ENCODE measurements at places on chromosomes 2 and 18. TPM values are rescaled to one million over a fixed set of nuclear protein-coding genes. Genes with fewer than 3 reads are reported as not detected.
A peak's percentile ranks its signal among the peaks of the same experiment; 100 is the strongest.

DNA sequence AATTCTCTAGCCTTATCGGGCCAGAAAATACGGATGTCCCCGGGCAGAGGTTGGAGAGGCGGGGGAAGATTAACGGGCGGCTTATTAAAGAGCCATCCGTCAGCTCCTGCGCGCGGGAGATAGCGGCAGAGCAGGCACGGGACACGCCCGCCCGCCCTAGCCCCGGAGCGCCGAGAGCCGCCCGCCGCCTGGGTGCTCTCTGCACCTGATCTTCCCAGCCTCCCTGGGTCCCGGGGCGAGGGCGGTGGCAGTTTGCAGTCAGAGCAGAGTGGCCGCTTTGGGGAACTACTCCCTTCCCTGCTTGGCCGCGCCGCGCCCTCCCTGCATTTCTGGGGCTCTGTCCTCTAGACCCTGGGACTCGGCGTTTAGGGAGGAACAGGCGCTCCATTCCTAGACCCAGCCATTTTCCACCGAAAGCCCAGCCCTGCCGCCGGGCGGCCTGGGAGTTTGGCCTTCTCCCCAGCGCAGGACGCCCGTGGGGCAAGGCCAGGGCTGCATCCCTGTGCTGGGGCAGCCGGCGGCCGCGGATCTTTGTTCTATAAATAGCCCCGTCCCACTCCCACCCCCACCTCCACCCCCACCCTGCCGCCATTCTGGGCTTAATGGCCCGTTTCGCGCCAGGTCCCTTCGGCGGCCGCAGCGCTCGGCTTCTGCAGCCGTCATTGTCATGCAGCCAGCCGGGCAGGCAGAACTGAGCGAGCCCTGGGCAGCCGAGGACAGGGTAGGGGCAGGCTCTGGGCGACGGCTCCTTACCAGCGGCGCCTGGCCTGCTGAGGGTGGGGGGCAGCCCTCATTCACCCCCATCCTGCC is 6.6 kb downstream of the GAD1 start:
- no peak for DNase-seq

GRCh38 chr2:229410264-229410663 is 139.2 kb upstream of the PID1 start:
- DNase-seq, result no peak

DNA sequence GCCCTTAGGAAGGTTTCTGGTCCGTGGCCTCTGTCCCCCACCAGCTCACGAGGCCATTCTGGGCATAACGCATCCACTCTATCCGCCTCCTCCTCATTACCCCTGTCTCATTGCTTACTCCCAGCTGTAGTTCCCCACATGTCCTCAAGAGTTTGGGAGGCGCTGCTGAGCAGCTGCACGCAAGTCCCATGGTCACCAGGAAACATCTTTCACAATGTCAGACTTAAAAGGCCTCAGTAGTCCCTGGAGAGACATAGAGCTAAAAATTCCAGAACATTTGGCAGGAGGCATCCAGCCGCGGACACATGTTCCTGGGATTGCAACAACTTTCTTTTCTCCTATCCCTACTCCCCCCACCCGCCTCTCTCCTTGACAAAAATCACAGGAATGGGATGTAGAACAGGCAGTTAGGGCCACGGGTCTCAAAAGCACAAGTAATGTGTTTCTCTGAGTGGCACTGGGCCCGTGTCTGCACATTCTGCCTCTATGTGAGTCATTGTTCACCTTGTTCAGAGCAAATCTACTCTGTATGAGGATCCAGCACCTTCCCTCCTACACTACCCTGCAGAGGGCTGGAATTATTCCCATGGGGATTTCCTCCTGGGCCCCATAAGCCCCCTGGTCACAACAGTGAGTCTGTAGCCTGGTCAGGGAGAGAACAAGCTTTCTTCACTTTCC is 8.1 kb downstream of the LBH start:
- DNase-seq, result peak; percentile 83

- no peak for DNase-seq
These were observed 2.9 kb upstream of the SNRNP27 start for GRCh38 chr2:69890881-69891280.

GRCh38 chr2:193103064-193103463 is 908.3 kb upstream of the TMEFF2 start:
- DNase-seq, result no peak

The BOLL gene
- not detected for total RNA-seq

- DNase-seq, result no peak
These were observed 38.3 kb upstream of the RALBP1 start for GRCh38 chr18:9437021-9437437.

The AQP12A gene
- not detected for total RNA-seq

GRCh38 chr2:44932079-44932478 is 9.4 kb upstream of the SIX3 start:
- DNase-seq, result no peak

The EFEMP1 gene
- total RNA-seq, result 62.5 TPM

The ALPP gene
- total RNA-seq, result not detected

The ATOH8 gene
- 25.8 TPM for total RNA-seq

DNA sequence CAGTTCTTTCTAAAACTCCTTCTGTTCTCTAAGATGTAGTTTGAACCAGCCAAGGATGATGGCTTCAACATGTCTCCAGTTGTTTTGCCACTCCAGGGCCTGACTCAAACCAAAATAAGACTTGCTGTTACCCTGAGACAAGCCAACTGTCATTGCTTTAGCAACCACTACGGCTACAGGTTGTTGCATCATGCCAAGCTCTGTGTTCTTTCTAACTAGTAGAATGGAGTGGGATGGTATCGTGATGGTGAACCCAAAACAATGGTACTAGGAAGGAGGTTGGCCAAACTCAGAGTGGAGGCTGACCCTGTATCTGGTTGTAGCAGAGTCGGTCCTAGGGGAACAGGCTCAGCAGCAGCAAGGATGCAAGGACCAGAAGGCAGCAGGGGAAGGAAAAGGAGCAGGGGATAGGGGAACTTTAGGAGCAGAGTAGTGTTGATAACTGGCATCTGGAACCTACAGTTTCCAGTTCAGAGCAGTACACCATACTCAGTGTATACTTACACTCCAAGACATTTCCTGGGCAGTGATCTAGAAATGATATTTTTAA is 51.6 kb downstream of the PDK1 start:
- DNase-seq, result no peak

GRCh38 chr2:180647221-180647620 is 333.2 kb upstream of the UBE2E3 start:
- DNase-seq, result no peak

DNA sequence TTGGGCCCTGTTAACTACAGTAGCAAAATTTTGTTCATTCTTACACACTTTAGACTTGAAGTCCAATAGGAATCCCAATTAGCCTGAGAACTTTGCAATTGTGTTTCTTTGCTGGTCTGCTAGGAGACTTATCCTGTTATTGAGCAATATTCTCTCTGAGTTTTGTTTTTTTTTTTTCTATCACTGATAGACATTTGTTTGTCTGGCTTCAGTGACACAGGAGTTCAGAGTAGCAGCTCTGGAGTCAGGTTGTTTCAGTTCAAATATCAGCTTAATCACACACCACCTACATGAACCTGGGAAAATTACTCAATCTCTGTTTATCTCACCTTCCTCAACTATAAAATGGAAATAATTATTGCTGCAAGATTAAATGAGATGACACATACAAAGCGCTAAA is 360.2 kb upstream of the POU3F3 start:
- DNase-seq, result no peak

DNA sequence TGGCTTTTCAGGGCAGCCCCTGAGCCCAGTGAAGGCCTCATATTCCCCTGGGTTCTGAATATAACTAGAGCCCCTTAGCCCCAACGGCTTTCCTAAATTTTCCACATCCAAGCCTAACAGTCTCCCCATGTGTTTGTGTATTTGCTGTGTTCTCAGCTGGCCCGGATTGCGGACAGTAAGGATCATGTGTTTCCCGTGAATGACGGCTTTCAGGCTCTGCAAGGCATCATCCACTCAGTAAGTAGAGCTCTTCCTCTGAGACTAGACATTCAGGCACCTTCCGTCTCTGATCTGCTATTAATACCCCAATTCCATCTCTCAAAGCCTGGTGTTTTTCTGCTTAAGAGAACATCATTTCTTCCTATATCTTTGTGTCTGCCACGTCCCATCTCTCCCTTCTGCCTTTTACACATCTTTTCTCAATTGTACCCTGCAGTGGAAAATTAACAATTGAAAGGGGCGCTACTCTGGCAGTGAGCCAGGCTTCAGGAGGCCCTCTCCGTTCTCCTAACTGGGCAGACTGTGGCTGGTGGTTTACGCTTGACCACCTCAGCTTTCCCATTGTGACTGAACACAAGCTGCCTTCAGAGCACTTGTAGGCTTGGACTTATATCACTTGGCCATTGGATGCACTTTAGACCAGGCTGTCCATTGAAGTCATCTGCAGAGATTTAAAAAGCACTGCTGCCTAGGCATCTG is 64.4 kb downstream of the ANTXR1 start:
- no peak for DNase-seq

GRCh38 chr2:26957534-26957933 is 12.9 kb upstream of the MAPRE3 start:
- DNase-seq, result no peak

DNA sequence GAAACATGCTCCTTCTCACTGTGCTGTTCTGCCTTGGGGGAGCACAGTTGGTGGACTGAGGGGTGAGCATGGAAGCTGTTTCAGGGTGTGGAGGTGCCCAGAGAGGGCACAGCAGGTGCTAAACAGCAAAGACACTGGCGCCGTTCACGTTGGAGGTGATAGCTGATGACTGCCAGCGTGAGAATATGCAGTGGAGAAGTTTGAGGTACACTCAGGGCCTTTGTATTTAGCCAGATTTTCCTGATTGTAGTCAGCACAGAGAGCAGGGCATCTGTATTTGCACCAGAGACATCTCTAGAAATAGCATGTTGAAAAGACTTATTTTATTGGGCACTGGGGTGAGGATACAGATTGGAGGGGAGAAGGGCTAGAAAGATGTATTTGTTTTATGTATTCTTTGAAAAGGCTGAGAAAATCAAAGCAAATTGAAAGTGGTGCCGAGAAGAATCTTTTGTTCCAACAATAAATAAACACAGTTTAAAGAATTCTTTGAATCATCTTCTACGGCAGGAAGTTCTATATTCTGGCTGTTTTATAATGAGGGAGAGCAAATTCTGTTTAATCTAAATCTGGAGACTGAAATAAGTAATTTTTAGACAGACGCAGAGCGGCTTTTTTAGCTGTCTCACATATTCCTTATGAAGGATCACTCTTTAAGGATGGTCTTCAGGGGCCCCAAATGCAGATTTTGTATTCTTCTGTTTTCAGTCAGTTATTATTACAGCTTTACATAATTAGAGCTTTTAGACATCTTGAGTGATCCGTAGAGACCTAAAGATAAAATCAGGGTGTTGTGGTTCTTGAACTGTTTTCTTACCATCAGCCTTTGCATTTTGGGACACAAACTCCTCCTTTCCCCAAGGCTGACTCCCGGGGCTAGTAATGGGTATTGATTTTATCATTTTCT is 7.1 kb downstream of the ZNF532 start:
- DNase-seq, result no peak

The LDLRAD4 gene
- 29.3 TPM for total RNA-seq

DNA sequence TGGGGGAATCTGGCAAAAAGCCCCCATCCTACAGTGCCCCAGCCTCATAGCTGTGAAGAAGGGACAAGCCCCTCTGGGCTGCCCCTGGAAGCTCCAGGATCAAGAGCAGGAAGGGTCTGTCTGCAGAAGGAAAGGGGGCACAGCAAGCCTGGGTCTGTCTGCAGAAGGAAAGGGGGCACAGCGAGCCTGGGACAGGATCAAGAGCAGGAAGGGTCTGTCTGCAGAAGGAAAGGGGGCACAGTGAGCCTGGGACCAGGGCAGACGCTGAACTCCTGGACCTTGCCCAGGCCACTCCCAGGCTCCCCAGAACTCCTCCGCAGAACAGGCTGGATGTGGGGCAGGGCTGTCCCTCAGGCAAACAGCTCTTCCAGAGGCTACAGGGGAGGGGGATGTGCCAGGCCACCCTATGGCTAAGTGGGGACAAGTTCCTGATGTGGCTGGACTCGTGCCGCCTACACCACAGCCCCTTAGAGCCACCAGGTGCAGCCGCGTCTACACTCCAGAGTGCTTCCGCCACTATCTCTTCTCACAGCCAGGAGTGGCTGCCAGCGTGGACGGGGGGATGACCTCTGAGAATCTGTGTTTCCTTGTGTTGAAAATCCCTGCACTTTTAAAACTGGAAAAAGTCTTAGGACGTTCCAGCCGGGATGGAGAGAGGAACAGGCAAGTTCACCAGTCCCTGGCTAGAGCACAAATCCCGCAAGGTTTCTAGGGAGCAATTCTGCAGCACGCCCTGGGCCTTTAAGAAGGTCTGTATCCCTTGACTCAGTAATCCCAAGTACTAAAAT is 20.8 kb downstream of the KIF1A start:
- peak; percentile 19 for DNase-seq

- DNase-seq, result no peak
These were observed 50.0 kb downstream of the C2orf42 start for GRCh38 chr2:70140791-70141211.

DNA sequence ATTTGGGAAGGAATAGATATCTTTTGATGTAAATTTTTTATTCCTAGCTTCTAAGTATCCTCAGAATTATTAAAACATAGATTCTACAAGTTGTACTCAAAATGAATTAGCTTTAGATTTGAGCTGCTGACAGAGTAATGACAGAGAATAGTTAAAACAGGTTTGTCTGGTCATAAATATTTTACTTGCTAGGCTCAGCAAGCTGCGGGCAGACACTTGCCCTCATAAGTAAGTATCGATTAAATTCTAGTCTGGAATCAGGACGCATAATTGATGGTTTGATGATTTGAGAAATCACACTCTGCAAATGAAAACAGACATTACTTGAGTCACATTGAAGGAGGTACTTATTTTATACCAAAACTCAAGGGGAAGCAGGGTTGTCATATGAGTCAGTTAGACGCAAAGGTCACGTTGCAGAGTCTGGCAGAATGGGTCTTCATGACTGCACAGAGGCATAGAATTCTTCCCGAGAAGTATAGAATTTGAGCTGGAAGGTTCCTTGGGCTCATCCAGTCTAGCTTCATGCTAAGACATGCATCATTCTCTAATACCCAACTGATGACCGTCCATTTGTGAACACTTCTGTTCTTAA is 27.5 kb downstream of the ARL4C start:
- no peak for DNase-seq

DNA sequence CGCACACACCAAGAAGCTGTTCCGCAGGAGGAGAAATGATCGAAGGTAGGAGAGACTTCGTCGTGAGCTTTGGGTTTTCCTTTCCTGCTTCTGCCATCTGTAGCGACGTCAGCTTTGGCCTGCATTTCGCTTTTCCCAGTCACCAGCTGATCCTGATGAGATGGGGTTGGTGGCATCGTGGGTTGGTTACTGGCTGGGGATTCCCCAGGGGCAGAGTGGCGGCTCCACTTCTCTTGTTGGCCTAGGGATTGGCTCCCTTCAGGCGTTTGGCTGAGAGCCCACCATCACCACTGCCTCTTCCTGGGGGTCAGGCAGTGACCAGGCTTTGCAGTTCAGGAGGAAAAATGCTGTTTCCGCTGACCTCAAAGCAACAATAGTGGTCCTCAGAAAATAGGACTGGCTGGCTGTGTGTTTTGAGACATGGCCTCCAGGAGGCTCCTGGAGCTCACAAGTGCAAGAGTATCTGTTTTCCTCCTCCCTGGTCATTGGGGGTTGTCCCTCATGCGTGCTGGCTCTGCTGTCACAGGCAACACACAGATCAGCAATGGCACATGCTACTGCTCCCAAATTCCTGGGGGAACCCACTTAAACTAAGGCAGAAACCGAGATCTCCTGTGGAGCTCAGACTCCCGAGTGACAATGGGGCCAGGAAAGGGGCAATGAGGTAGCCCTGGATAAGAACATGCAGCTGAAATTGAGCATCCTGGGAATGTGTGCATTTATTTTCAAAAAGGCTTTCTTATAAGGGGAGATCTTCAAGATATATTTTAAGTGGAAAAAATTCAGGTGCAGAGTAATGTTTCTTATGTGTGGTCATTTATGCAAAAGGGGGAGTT is 173.0 kb downstream of the CTIF start:
- peak; percentile 57 for DNase-seq

- DNase-seq, result no peak
These were observed 13.6 kb upstream of the IRS1 start for GRCh38 chr2:226813148-226813701.

All from Right ventricle myocardium superior (tissue), 1 donor.